Large intestine (tissue), 12 donors: ENCODE measurements at places on chromosomes 2 and 18. TPM values are rescaled to one million over a fixed set of nuclear protein-coding genes. Genes with fewer than 3 reads are reported as not detected.

ALMS1 gene
- polyA plus RNA-seq = 22.5 TPM

PDE1A gene
- 16.1 TPM for polyA plus RNA-seq

SKOR2 gene
- not detected for polyA plus RNA-seq

RAB27B gene
- polyA plus RNA-seq = 9.6 TPM

MYO5B gene
- 52.0 TPM for polyA plus RNA-seq

CHRNG gene
- 0.21 TPM for polyA plus RNA-seq

SPATA3 gene
- not detected for polyA plus RNA-seq

RTTN gene
- polyA plus RNA-seq = 8.6 TPM

UGT1A10 gene
- 0.06 TPM for polyA plus RNA-seq

GAL3ST2 gene
- 0.31 TPM for polyA plus RNA-seq

SCN9A gene
- polyA plus RNA-seq = 7.3 TPM

CRYGD gene
- 0.52 TPM for polyA plus RNA-seq

PPP1R1C gene
- polyA plus RNA-seq = 3.3 TPM

- no peak for DNase-seq
Measured at GRCh38 chr2:60490441-60490840, 63.0 kb downstream of the BCL11A start.

DNA sequence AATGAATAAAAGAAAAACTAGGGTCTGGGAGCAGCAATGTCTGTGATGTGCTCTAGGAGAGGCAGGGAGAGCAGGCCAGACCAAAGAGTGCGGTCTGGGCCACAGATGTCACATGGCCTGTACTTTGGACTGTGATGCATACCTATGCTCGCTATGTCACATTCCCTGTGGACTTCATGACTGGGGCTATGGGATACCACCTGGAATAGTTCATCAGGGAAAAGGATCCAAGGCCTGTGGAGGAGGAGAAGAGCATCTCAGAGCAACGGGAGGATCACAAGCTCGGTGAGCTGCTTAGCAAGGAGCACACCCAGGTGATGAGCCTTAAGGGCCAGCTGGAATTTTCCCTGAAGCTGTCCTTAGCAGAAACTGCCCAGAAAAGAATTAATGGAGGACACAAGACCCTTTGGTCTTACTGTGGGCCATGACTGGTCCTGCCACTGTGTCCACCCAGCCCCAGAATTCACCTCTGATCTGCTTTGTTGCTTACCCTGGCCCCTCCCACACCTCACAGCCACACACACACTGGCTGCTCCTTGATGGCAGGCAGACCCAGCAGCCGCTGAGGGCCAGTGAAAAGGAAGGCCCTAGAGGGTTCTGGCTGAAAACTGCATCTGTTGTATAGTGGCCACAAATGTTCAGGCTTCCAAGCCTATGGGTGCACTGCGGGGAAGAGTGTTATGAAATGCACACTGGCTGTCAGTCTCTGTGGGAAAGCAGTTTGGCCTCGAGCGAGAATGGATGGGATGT, 25.3 kb upstream of the GCC2 start:
- DNase-seq = peak; percentile 88

DNA sequence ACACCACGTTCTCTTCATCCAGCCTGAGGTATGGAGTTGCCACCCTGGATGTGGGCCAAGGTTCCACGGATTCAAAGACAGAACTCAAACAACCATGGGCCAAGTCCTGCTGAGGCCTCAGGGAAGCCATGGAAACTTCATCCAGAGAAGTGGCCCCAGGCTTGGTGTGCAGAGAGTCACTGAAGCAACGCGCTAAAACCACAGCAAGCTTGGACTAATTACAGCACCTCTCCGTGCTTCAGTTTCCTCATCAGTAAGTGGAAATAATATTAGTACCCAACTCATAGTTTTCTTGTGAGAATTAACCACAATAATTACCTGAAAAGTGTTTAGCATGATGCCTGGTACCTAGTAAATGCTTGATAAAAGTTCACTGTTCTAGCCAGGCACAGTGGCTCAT, 19.2 kb upstream of the AP1S3 start:
- DNase-seq = no peak

DNA sequence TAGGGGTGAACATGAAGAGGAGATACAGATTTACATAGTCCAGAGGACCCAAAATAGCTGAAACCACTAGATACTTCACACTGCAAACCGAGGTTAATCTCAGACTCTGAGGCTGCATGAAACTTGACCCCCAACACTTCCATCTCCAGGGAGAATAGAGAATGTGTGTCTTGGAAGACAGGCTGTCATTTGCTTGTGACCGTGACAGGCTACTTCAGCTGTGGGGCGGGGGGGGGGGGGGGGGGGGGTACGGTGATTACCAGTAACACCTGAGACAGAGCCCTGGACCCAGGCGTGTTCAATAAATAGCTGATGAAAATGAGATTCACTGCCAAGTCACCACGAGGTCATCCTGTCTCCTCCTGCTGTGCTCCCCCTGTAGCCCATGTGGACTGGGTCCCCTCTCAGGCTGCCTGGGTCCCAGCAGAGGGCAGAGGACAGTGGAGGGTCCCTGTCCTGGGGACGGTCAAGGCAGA, 5.7 kb upstream of the KLHL29 start:
- no peak for DNase-seq

- no peak for DNase-seq
Measured at GRCh38 chr2:149595056-149595963, 7.7 kb upstream of the MMADHC start.

DNA sequence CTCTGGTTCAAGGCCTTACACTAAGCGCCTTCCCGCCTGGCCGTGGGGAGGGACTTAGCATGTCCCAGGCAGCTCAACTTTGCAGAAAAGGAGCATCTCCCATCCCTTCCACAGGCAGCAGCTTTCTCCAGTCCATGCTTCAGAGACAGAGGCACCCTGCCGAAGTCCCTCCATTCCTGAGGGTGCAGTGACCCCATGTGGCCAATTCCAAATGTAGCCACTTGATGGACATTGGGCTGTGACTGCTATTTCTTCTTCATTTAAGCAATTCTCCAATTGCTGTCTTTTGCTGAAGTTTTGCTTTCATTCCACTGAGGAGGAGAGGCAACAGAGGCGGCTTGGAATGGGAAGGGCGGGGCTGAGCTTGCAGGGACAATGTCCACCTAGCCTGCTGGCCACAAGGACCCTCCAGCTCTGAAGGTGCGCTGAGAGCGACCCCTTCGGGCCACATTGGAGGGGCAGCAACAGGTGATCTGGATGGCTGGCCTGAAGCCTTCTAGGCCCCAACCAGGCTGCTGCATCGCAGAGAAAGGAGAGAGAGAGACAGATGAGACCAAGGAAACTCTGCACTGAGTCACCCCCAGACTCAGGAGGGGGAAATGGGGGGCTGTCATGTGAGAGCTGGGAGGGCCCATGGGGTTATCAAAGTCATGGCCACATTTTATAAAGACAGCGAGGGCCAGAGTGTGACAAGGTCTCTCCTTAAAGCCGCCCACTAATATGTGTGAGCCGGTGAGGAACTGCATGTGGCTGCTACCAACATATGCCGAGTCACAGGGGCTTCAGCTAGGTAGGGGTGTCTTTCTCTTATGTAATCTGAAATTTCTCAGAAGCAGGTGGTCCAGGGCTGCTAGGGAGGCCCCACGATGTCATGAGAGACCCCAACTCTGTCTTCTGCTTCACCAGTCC, 61.3 kb downstream of the LONRF2 start:
- DNase-seq = peak; percentile 32

DNA sequence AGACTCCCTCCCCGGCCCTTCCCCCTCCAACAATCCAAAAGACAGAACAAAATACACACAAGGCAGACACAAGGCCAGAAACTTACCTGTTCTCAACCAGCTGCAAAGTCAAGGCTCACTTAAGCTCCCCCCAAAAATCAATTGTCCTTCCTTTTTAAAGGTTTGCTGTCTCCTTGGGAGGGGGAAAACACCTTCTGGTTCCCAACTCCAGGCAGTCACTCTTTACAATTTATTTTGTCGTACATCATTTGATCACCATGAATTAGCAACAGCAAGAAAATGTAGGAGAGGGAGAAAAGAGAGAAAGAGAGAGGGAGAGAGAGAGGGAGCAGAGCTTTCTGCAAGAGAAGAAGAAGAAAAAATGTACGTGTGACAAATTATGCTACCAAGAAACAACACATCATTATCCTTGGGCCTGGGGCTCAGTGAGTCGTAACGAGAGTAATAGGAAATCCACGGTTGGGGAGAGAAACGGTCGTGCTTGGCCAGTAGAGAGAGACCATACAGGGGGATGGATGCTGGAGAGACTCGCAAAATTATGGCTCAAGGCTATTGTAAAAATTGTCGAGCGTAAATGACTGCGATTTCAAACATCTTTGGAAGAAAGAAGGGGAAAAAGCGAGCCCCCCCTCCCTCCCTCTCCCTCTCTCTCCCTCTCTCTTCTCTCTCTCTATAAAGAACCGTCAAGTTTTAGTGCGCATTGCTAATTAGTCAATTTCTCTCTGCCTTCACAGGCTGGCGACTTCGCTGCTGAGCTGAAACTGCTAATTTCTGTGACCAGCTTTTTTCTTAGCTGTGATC, at the start of gene KLHL14:
TSS of gene KLHL14 (minus strand) at position 443 of the 801 bp plus-strand sequence. CDS start 2,432 bp downstream, outside the sequence.
- no peak for DNase-seq

- DNase-seq = no peak
Measured at GRCh38 chr18:69123421-69123820, 277.3 kb upstream of the DOK6 start.

DNA sequence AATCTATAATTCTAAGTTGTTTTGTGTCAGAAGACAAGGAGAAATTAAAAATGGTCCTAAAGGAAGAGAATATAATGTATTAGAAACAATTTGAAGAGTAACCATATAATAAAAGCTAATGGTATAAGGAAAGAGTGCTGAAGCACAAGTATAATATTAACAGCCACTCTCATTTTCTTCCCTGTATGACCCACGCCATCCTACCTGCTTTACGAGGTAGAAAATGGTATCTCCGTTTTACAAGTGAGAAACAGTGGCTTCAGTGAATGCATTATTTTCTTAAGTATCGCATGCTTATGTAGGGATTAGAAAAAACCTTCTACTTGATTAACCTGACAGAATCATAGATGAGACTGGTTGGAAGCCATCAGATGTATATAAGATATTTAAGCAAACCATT, 266.2 kb downstream of the CCDC102B start:
- DNase-seq = no peak

GRCh38 chr2:118986738-118987137, 44.7 kb downstream of the MARCO start:
- DNase-seq = no peak

GRCh38 chr2:83051538-83052170, 1407.4 kb downstream of the SUCLG1 start:
- DNase-seq = no peak

DNA sequence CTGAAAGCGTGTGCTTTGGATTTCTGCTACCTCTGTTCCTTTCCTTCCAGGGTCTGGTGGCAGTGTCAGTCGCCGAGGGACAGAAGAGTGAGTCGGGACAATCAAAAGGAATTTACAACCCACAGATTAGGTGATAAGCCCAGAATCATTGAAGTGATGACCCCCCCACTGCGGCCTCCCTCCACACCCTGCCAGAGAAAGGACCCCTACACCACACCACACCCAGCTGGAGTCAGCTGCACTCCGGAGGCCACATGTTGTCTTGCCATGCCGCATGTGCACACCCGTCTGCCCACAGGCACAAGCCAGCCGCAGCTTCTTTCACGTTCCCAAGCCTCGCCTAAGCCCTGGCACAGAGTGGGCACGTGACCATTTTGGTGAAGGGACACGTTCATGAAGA, 366.8 kb upstream of the SALL3 start:
- no peak for DNase-seq

GRCh38 chr18:77068321-77069312, 64.0 kb downstream of the MBP start:
- no peak for DNase-seq

DNA sequence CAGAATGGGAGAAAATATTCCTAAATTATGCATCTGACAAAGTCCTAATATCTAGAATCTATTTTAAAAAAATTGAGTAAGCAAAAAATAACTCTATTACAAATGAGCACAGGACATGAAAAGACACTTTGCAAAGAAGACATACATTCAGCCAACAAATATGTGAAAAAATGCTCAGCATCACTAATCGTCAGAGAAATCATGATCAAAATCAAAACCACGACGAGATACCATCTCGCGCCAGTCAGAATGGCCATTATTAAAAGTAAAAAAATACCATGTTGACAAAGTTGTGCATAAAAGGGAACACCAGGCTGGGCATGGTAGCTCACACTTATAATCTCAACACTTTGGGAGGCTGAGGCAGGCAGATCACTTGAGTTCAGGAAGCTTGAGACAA, 63.5 kb downstream of the EVA1A start:
- DNase-seq = no peak

GRCh38 chr2:32403782-32404181, 47.0 kb downstream of the BIRC6 start:
- no peak for DNase-seq

DNA sequence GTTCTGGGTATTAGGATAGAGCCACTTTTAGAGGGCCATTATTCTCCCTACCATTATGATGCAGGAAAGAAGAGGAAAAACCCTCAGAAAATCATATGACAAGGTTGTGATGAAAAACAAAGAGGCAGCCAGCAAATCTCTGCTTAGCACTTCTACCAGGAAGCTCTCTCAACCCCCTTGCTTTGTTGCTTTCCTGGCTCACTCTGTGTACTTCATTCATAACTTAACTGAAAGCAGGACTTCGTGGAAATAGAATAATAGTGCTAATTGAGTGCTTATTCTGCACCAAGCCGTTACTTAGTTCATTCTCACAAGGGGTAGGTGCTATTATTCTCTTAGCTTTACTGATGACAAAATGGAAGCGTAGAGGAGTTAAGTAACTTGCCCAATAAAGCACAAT, 354.1 kb downstream of the HRH4 start:
- no peak for DNase-seq

DNA sequence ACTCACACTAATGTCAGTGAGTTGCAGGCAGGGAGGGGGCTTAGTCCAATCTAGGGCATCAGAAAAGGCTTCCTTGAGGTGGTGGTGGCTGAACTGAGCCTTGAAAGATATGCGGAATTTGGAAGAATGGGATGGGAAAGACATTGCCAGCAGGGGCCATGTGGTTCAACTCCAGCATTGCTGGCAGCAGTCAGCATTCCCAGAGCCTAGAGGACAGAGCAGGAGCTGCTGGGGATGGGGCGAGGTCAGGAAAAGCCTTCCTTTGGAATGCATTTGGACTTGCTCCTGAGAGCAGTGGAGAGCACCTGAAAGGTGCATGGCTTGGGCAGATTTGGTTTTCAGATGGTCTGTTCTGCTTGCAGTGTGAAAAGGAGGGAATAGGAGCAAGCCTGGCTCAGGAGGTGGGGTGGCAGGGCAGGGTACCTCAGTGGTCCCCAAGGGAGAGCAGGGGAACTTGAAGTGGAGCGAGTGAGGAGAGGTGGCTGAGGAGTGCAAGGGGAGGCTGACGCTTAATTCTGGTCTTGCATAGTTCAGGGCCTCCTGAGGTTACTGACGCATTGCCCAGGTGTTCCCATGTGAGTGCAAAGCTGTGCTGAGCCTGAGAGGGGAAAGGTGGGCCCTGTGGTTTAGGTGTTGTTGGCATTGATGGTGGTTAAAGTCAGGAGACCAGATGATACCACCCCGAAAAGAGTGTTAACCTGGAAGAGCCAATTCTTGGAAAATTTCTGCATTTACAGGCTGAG, 112.1 kb upstream of the MGAT5 start:
- DNase-seq = no peak

DNA sequence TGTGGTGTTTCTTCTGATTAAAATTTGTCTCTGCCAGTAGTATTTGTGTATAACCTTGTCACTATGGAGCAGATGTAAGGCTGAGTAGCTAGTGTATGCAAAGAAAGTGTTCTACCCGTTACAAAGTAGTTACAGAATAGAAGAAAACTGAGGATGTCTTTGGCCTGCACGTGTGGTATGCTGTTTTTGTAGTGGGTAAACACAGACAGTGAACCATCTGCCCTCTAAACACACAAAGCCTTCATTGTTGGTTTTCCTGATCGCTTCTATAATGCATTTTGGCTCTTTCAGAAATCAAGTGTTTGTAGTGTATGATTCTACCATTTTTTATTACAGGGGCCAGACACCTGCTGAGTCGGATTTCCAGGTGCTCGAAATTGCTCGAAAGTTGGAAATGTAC, 61.5 kb downstream of the FARP2 start:
- DNase-seq = no peak
